GM23248 (cell line): ENCODE measurements at places on chromosomes 13 and 19. TPM values are rescaled to one million over a fixed set of nuclear protein-coding genes. Genes with fewer than 3 reads are reported as not detected.

- no peaks in the 10 kb centered on the region for H3K27me3 ChIP-seq
- H3K4me1 ChIP-seq: no peaks in the 10 kb centered on the region
- H3K4me3 ChIP-seq: no peak overlapping the region
- peaks cover 9% of the 10 kb centered on the region; the same call in 1 of the 2 replicates for H3K36me3 ChIP-seq
- H3K27ac ChIP-seq: no peak overlapping the region
- DNase-seq: no peak
Observed at GRCh38 chr19:38149661-38150061, 74.4 kb downstream of the DPF1 start.

DNA sequence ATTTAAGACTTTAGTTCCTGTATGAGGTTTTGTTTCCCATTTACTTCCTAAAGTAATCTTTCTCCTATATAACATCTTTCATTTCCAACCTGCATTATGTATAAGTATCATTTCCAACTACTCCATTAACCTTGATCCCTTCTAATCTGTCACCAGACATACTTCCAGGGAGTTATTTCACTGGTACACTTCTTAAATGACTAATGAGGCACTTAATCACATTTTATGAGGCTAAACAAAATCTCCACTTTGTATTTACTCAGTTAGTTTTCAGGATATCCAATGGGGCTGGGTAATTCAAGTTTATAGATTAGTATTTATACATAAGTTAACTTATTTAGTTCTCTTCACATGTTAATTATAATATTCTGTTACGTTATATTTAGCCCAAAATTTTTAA is 634.7 kb downstream of the PCDH17 start:
- no peaks in the 10 kb centered on the region for H3K27me3 ChIP-seq
- H3K36me3 ChIP-seq: no peaks in the 10 kb centered on the region
- no peak for DNase-seq
- no peak overlapping the region for H3K27ac ChIP-seq
- no peaks in the 10 kb centered on the region for H3K4me1 ChIP-seq

DNA sequence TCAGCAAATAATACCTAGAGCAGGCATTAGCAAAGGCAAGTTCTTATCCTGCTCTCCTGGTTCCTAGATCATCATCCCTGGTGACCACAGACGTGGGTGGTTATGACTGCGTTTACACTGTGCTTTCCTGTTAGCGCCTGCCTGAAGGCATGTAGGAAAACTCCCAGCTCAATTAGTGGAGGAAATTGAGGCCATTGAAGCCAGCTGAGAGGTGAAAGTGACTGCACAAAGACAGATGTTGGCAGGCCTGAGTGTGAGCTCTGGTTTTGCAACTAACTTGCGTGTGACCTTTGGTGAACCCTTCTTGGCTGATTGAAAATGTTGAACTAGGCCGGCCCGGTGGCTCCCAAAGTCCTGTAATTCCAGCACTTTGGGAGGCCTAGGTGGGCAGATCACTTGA is 17.5 kb upstream of the NWD1 start:
- H3K27ac ChIP-seq: 0 out of 2 replicates have a peak overlapping the region, but pooled peaks have one; percentile 18
- H3K4me3 ChIP-seq: no peak overlapping the region
- no peaks in the 10 kb centered on the region for H3K36me3 ChIP-seq
- peak; percentile 89 for DNase-seq
- H3K27me3 ChIP-seq: peaks cover 56% of the 10 kb centered on the region

- DNase-seq: no peak
- H3K36me3 ChIP-seq: peaks cover 3% of the 10 kb centered on the region; the same call in 1 of the 2 replicates
- H3K4me3 ChIP-seq: no peak overlapping the region
- H3K27ac ChIP-seq: no peak overlapping the region
- no peaks in the 10 kb centered on the region for H3K27me3 ChIP-seq
Observed at GRCh38 chr19:40378509-40378908, 11.5 kb downstream of the HIPK4 start.

DNA sequence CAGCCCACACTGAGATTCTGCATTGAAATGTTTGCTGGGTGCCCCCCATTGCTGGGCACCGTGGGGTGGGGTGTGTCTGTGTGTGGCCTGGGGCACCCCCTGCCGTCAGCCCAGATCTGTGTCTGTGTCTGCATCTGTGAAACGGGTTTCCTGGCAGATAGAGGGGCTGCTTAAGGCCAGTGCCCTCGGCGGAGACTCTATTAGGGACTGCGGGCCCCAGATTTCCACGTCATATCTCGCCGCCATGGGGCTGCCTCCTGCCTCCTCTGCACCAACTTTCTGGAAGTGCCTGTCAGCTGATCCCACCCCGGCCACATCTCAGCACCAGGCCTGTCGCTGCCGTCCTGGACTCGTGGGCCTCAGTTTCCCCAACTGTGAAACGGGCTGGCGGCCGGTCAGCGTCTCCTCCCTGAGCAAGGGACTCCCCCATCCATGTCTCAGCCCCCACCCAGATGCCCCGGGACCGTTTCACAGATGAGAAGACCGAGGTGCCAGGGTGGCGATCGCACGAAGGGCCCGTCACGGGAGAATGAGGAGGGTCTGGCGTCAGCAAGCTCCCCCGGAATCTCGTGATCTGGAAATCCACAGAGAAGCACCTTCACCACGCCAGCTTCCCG is 21.4 kb downstream of the ARID3A start:
- DNase-seq: no peak
- peaks cover 8% of the 10 kb centered on the region; the same call in 1 of the 2 replicates for H3K4me1 ChIP-seq
- no peak overlapping the region for H3K27ac ChIP-seq
- H3K4me3 ChIP-seq: no peak overlapping the region
- no peaks in the 10 kb centered on the region; the same call in 1 of the 2 replicates for H3K36me3 ChIP-seq

GRCh38 chr13:86881390-86881789 is 789.8 kb upstream of the SLITRK5 start:
- DNase-seq: no peak
- no peak overlapping the region for H3K4me3 ChIP-seq
- 0 out of 2 replicates have a peak, but pooled peaks cover 6% of the 10 kb centered on the region for H3K27me3 ChIP-seq

DNA sequence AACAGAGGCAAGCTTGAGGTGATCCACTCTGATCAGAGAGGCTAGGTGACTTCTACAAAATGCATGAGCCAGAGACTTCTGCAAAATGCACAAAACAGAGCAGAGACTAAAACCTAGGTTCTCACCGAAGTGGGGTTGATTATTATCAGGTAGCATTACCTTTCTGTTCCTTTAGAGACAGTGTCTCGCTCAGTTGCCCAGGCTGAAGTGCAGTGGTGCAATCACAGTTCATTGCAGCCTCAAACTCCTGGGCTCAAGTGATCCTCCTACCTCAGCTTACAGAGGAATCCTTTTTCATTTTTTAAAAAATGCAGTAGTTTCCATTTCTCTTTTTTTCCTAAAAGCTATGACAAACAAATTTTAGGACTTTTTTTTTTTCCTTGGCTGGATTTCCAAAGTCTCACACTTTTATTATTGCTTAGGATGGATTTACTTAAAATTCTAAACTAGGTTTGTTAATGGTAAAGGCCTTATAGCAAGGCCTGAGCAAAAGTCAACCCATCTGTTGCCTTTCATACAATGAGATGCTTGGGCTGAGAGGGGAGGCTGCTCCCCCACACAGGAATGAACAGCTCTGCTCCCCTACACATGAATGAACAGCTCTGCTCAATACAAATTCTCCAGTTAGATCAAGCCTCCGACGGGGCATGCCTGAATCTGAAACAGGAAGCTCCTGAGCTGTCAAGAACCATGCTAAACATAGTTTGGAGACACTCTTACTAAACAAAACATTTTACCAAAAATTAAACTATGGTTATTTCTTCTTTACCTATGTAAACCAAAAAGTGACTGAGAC is 18.8 kb upstream of the TNFRSF19 start:
- H3K27ac ChIP-seq: no peak overlapping the region
- H3K4me3 ChIP-seq: no peak overlapping the region
- no peaks in the 10 kb centered on the region for H3K4me1 ChIP-seq
- DNase-seq: no peak

DNA sequence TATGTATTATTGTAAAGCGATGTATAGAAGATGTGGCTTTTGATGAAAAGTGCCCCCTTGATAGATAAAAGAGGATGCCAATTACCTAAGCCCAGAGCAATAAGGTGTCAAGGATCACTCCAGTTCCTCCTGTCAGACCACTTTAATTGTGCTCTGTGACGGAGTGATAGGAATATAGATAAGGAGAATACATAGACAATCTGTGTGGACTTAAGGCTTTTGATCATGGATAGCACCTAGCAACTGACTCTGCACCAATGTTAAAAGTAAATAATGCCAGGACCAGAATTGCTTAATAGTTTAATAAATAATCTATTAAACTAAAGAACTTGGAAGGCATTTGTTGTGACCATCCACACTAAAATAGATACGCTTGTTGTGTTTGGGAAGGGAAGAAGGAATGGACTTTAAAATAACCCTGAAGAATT is 390.7 kb upstream of the ARGLU1 start:
- H3K4me1 ChIP-seq: no peaks in the 10 kb centered on the region
- no peaks in the 10 kb centered on the region for H3K27me3 ChIP-seq
- H3K4me3 ChIP-seq: no peak overlapping the region
- H3K36me3 ChIP-seq: no peaks in the 10 kb centered on the region

DNA sequence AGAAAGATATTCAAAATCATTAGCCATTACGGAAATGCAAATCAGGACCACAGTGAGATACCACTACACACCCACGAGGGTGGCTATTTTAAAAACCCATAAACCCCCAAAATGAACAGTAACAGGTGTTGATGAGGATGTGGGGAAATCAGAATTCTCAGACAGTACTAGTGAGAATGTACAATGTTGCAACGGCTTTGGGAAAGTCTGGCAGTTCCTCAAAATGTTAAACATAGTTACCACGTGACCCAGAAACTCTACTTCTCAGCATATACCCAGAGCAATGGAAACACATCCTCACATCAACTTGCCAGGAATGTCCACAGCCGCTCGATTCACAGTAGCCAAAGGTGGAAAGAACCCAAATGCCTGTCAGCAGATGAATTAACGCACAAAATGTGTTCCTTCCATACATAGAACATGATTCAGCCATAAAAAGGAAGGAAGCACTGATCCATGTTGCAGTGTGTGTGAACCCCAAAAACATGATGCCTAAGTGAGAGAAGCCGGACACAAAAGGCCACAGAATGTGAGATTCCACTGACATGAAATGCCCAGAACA is 7.0 kb downstream of the PLVAP start:
- H3K27me3 ChIP-seq: no peaks in the 10 kb centered on the region
- no peak overlapping the region for H3K4me3 ChIP-seq
- H3K27ac ChIP-seq: no peak overlapping the region
- no peaks in the 10 kb centered on the region for H3K4me1 ChIP-seq
- no peaks in the 10 kb centered on the region for H3K36me3 ChIP-seq
- peak; percentile 32 for DNase-seq

GRCh38 chr13:33410619-33411018 is 125.1 kb upstream of the STARD13 start:
- no peak for DNase-seq
- no peaks in the 10 kb centered on the region for H3K36me3 ChIP-seq

The KLK3 gene
- total RNA-seq: not detected in 2 replicates

The LCP1 gene
- not detected in 2 replicates for total RNA-seq

The CTXN1 gene
- total RNA-seq: 3.5 and 9.0 TPM in 2 replicates

The SHC2 gene
- not detected in 2 replicates for total RNA-seq

The CEACAM20 gene
- not detected in 2 replicates for total RNA-seq

The LACC1 gene
- 8.2 and 21.2 TPM in 2 replicates for total RNA-seq

The HCN2 gene
- total RNA-seq: 1.8 and 3.1 TPM in 2 replicates

The CD22 gene
- total RNA-seq: not detected in 2 replicates

The ZNF85 gene
- 5.6 and 15.3 TPM in 2 replicates for total RNA-seq
